ENCODE measurements at places on chromosomes 12 and 14.

DNA sequence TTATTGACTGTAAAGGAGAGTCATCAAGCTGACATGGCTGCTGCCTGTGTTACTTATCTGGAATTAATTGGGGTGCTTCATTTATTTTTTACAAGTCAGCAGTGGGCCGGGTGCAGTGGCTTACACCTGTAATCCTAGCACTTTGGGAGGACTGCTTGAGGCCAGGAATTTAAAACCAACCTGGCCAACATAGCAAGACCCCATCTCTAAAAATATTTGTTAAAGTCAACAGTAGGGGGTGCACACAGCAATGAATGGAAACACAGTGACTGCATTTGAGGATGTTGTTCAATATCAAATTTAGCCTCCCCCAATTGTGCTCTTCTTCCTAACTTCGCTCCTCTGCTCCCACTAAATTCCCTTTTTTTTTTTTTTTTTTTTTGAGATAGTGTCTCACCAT lies 52.1 kb downstream of the ANKRD9 start:
- no peak for DNase-seq
- no peak overlapping the region for H3K27ac ChIP-seq
- no peaks in the 10 kb centered on the region for H3K4me1 ChIP-seq
- no peaks in the 10 kb centered on the region for H3K27me3 ChIP-seq

DNA sequence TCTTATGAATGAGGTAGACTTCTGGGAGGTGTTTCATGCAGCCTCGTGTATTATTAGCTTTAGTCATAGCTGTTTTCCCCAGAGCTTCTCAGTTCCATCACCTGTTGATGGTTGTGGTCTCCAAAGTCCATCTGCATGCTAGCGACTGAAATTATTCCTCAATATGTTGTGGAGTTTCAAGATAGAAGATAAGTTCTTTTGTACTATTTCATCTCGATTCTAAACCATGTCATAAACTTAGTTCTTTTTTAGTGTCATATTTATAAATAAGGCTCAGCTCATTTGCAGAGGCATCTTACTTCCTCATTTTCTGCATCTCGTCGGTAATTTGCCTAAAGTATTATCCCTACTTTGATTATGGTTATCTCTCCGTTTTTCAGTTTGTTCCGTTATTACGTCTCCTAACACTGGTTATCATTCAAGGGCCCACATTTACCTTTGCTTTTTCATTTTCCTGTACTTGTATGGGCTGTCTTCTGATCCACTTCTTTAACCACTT lies 119.1 kb downstream of the ITPR2 start:
- H3K4me1 ChIP-seq: no peaks in the 10 kb centered on the region
- no peaks in the 10 kb centered on the region for H3K36me3 ChIP-seq
- no peak overlapping the region for H3K4me3 ChIP-seq
- no peaks in the 10 kb centered on the region for H3K27me3 ChIP-seq
- no peak overlapping the region for H3K27ac ChIP-seq

- H3K27ac ChIP-seq: no peak overlapping the region
- H3K4me3 ChIP-seq: no peak overlapping the region
- H3K36me3 ChIP-seq: no peaks in the 10 kb centered on the region
- DNase-seq: no peak
- no peaks in the 10 kb centered on the region for H3K4me1 ChIP-seq
These were observed 14.2 kb upstream of the WDR20 start for GRCh38 chr14:102125546-102125945.

- no peak for DNase-seq
- H3K36me3 ChIP-seq: no peaks in the 10 kb centered on the region
- H3K27ac ChIP-seq: no peak overlapping the region
- no peak overlapping the region for H3K4me3 ChIP-seq
- no peaks in the 10 kb centered on the region for H3K27me3 ChIP-seq
- no peaks in the 10 kb centered on the region for H3K4me1 ChIP-seq
These were observed 12.0 kb upstream of the RNU6-7 start for GRCh38 chr14:32189811-32190210.
